ENCODE measurements at places on chromosomes 7 and 10.

GRCh38 chr10:132986978-132987377 lies 44.6 kb upstream of the CFAP46 start:
- DNase-seq, result no peak

- DNase-seq, result no peak
Observed at GRCh38 chr7:149355390-149356048, 93.5 kb downstream of the ZNF783 start.

GRCh38 chr10:132965411-132966057 lies 23.2 kb upstream of the CFAP46 start:
- DNase-seq, result no peak

DNA sequence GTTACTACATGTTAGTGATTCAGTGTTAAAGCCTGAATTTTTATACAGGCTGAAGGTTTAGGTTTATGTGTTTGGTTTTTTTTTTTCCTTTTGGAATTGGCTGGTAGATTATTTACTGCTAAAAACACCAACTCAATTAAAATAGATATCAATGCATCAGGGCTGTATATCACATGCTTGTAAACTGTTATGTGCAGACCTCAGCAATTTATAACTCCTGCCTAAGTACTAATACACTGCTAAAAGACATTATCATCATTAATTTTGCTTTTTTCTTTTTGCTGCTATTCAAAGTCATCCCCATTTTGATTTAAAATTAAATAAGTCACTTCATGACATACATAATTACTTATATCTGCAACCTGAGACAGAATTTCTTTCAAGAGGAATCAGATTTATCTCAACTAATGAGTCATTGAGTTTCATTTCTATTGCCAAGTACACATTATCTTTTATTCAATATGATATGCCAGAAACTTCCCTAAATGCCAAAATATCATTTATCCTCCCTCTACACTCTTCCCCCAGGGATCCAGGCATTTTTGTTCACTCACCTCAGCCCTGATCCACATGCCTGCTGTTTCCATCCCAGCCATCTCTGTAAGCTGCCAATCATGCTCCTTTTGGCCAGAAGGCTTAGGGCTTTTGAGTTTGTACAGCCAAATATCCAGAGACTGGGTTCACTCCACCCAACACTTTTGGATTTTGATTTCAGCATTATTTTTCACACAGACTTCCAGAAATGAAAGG lies 98.5 kb downstream of the POLR1F start:
- DNase-seq, result no peak

DNA sequence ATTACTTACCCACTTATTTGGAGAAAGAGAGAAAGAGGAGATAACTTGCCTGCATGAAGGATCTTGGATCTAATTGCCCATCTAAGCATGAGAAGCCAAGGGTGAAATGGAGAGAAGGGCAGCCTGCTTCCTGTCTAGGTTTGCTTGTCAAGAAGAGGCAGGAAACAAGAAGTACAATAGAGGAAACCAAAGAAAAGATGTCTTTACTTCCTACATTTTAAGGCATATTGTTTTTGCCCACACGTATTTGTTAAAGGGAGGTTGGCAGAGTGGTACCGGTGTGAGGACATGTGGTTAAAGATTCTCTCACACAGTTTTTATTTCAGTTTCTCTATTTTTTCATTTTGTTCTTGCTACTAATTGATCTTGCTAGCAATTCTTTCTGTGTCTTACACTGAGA lies 6.0 kb upstream of the TAS2R38 start:
- no peak for DNase-seq

DNA sequence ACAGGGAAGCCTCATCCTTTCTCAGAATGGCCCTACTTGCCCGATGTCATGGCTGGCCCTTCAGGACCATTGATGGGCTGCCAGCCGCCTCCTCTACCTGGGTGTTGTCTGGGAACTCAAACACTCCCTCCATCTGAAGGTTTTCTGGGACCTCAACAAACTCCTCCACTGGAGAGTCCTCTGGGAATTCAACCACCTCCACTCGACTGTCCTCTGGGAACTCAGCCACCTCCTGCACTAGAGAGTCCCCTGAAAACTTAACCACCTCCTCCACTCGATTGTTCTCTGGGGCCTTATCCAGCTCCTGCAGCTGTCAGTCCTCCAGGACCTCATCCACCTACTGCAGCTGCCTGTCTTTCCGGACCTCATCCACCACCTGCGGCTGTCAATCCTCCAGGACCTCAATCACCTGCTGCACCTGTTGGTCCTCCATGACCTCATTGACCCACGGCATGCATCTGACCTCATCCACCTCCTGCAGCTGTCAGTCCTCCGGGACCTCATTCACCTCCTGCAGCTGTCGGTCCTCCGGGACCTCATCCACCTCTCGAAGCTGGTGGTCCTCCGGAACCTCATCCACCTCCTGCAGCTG lies 37.1 kb downstream of the MAT1A start:
- DNase-seq, result no peak

- DNase-seq, result no peak
Observed at GRCh38 chr7:113794573-113794972, 124.2 kb downstream of the PPP1R3A start.

- DNase-seq, result no peak
Observed at GRCh38 chr7:5172196-5172775, 17.7 kb upstream of the WIPI2 start.

- DNase-seq, result no peak
Observed at GRCh38 chr10:98038288-98038687, 7.9 kb upstream of the CRTAC1 start.

- no peak for DNase-seq
Observed at GRCh38 chr7:8274589-8274988, 12.6 kb upstream of the ICA1 start.

- no peak for DNase-seq
Observed at GRCh38 chr7:131895541-131896164, 339.2 kb upstream of the PODXL start.

DNA sequence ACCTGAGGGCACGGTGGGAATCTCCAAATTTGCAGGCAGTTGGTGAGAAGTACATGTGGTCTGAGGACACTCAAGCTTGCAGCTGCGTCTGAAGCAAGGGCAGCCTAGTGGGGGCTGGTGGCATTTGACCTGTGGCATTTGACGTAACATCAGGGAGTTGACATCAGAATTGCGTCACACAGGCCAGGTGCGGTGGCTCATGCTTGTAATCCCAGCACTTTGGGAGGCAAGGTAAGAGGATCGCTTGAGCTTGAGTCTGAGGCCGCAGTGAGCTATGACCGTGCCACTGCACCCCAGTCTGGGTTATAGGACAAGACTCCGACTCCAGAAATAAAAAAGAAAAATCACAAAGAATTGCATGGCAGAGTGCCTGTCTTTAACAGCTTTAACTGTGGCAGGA lies 25.6 kb upstream of the RBAK start:
- DNase-seq, result no peak

GRCh38 chr10:71755179-71755879 lies 18.0 kb downstream of the VSIR start:
- DNase-seq, result no peak

GRCh38 chr7:47428768-47429472 lies 153.0 kb downstream of the TNS3 start:
- no peak for DNase-seq

- DNase-seq, result peak; percentile 67
Observed at GRCh38 chr7:127708788-127709187, 56.8 kb downstream of the SND1 start.

DNA sequence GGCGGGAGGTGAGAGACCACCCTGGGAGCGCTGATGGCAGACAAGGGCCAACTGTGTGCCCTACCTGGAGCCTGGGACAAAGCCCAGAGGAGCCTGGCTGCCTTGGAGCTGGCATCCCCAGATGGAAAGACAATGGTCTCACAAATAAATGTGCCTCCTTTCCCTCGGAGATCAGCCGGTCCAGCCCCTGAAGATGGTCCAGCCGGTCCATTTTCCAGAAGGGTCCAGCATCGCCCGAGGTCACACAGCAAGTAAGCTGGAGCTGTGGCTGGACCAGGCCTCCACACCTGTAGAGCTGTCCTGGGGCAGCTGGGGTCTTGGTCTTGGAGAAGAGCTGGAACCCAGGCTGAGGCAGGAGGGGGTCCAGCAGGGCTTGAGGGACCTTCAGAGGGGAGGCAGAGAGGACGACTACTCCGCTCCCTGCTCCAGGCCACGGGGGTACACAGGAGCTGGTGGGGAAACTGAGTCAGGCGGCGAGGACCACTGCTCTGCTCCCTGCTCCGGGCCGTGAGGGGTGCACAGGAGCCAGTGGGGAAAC lies 3.6 kb downstream of the ELFN1 start:
- no peak for DNase-seq

DNA sequence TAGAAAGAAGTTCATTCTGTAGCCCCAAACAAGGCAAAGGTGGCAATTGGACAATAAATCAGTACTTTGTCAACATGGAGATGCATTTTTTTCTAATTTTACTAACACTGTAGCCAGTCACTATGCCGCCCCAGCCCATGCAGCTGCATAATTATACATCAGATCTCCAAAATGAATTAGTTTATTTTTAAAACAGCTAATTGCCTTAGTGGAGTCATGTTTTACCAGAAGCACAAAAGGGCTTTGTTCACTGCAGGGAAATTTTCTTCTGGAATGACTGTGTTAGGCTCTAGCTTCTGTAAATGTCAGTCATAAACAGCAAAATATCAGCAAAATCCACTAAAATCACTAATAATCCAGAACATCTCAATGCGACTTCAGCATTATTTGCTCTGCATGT lies 20.1 kb upstream of the HDAC9 start:
- no peak for DNase-seq

GRCh38 chr10:48595539-48595932 lies 9.3 kb downstream of the ARHGAP22 start:
- no peak for DNase-seq

GRCh38 chr10:114662646-114663217 lies 4.7 kb upstream of the ABLIM1 start:
- peak; percentile 80 for DNase-seq

- no peak for DNase-seq
Observed at GRCh38 chr10:114458955-114459354, 54.7 kb upstream of the AFAP1L2 start.

DNA sequence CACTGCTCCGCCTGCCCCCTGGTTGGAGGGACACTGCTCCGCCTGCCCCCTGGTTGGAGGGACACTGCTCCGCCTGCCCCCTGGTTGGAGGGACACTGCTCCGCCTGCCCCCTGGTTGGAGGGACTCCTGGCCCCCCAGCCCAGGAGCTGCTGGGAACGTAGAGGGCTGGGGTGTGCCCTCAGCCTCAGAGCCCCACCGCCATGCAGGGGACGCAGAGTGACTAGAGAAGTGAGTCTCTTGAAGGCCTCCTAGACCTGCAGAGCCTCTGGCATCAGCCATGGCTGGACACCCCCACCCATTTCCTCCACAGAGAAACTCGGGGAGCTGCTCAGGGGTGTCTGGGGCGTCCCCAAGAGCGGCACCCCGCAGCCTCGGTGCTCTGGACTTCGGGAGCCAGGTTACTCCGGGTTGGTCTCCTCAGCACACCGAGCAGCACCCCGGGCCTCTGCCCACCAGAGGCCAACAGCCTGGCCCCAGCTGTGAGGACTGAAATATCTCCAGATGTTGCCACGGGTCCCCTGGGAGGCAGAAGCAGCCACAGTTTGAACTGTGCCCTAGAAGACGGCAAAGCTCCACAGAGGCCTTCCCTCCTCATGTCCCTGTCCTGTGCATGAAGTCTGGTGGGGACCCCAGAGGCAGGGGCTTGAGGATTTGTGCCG lies 191.9 kb downstream of the ELFN1 start:
- no peak for DNase-seq

- no peak for DNase-seq
Observed at GRCh38 chr7:132500727-132501440, 75.4 kb downstream of the PLXNA4 start.

- DNase-seq, result no peak
Observed at GRCh38 chr10:118842843-118843624, 88.3 kb upstream of the CACUL1 start.

DNA sequence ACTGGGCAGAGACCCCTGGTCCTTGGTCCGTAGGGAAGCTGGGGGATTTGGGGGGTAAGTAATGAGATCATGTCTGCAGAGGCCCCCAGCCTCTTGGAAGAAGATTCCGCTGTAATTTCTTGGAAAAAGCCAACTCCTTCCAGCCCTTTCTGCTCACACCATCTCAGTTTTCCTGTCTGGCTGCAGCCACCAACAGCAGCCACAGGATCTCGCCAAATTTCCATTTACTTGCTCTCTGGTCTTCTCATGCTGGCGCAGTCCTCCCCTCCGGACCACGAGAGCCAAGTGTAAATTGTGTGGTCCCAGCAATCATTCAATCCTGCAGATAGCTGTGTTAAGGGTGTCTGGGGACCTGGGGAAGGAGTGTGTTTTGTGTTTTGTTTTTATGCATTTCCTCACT lies 49.6 kb downstream of the ASB13 start:
- no peak for DNase-seq

DNA sequence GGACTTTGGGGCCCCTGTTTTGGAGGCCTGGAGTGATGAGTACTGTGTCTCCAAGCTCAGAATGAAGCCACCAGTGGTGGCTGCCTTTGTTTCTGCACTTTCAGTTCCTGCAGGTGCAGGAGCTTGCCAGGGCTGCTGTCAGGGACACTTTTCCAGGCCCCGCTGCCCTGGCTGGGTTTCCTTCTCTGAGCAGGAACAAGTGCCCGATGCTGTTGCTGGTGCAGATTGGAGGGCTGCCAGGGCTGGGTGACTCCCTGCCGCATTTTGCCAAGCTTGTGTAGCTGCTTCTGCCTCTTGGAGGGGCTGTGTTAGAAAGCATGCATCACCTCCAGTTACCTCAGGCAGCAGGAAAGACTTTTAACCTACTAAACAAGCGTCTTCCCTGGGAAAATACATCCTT lies 211.1 kb downstream of the MGMT start:
- DNase-seq, result no peak

GRCh38 chr7:226281-226895 lies 34.0 kb downstream of the FAM20C start:
- no peak for DNase-seq

GRCh38 chr10:14259696-14260566 lies 70.8 kb downstream of the FRMD4A start:
- DNase-seq, result no peak

DNA sequence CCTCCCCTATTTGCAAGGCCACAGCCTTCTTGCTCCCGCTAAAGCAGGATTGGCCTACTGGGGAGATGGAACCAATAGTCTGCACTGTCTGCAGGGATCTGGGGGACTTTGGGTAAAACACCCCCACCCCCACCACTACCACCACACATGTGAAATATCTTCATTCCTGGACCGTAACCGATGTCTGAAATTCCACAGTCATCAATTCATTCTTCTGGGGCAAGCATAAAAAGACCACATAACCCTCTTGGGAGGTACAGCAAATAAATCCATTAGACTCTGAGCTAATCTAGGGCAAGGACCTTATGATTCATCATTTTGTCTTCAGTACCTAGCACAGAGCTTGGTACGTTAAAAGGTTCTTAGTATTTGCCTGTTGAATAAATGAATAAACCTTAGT lies 307.8 kb downstream of the GPAM start:
- no peak for DNase-seq

DNA sequence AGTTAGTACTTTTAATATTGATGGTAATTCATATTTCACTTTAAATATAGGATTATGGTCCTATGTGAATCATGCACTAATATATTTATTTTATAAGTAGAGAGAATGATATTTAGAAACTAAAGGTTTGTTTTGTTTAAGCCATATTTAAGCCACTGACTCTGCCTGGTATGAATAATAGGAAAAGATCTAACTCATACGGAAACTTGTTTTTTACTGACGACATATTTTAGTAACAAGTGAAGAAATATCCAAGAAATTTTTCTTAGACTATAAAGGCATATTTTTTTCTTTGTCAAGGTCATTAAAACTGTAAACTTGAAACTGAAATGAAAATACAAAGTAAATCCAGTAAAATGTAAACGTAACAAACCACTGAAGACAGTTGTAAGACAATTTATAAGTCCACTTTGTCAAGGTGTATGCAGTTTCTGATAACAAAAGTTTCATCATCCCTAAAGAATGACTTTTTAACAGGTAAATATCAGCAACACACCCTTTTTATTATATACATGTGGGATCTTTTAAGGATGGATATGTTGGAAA lies 147.1 kb downstream of the PHF14 start:
- no peak for DNase-seq
